Midbrain (tissue), 1 donor: ENCODE measurements at places on chromosomes 5 and 9.

GRCh38 chr9:13109781-13110180, 169.7 kb downstream of the MPDZ start:
- DNase-seq, result no peak

- DNase-seq, result no peak
Measured at GRCh38 chr5:172133359-172134029, 54.5 kb downstream of the STK10 start.

- DNase-seq, result no peak
Measured at GRCh38 chr5:14244721-14245120, 101.6 kb downstream of the TRIO start.

DNA sequence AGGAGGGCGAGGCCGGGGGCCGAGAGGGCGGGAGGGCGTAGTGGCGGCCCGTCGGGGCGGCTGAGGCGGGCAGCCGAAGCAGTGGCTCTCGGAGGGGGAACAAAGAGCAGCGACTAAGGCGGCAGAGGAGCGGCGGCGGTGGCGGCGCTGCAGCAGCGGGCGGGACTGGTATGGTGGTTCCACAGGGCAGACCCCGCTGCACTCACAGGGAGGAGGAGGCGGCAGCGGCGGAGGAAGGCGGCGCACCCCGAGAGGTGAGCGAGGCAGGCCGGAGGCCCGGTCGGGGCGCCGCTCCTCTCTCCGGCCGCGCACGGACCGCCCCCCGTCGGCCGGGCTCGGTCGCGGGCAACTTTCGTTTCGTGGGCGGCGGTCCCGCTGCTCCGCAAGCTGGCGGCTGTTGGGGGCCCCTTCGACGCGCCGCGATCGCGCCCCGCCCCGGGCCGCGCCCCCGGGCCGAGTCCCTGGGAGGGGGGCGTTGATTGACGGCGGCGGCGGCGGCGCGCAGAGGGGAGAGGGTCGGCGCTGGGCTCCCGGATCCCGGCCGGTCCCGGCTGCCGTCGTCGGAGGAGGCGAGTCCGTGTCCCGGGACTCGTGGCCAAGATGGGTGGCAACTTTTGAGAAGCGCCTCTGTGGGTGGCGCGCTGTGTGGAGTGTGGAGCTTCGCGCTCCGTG, 467 bp downstream of the CNOT6 start:
- peak; percentile 17 for DNase-seq

GRCh38 chr9:107700847-107701246, 211.3 kb upstream of the KLF4 start:
- no peak for DNase-seq

DNA sequence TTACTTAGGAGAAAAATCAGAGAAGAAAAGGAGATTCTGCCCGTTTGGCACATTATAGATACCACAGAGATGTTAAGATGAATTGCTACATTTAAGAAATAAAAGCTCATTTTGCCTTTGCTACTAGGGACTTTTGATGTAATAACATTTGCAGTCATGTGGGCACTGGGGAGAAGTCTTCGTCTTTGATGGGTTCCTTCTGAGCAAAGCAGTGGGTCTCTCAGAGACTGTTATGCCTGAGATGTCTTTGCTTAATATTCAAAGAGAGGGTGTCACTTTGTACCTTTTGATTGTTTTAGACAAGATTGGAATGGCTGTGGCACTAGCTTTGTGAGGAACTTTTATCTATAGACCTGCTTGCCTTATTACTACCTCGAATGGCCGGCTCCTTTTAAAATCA, 25.0 kb downstream of the SLC25A25 start:
- no peak for DNase-seq

DNA sequence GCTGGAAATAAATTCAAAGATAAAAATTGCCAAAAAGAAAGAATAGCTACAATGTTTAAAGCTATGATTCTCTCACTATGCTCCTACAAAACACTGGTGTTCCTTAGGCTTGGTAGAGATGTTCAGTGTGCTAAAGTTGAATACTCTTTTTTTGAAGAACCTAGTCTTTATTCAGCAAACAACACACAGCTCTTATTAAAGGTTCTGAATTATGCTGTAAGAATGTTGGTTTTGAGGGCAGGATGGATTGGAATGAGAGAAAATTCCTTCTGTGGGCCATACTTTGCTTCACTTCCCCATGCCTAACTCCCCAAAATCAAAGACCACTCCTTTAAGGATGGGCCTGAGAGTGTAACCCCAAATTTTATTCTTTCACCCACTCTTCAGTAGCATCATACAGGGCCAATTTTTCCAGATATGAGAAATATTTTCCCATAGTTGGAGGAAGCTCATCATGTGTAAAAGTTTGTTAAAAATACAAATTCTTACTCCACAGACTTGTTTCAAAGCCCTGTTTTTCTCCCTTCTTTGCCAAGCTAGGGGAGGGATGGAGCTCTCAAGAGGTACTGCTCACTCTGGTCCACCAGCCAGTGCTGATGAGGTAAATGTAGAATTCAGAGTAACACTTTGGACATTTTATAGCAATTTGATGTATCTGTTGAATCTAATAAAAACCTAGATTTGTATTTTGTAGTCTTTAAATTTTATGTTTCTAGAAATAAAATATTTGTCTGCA, 99.3 kb downstream of the GDNF start:
- no peak for DNase-seq

DNA sequence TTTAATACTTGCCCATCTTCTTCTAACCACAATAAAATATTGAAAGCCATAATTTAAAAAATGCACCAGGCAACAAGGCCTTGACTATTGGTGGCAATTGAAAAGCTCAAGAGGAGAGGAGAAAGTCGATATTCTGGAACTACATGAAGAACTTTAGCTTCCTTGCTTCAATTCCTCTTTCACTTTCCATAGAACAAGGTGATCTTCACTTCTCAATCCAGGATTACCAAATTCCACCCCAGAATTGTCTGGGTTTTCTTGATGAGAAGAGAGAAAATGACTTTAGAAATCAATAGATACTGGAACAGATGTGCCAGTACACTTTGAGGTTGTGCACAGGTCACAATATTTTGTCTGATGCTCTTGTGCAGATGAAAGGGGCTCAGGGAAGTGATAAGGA, 52.2 kb downstream of the PTCD2 start:
- DNase-seq, result no peak

DNA sequence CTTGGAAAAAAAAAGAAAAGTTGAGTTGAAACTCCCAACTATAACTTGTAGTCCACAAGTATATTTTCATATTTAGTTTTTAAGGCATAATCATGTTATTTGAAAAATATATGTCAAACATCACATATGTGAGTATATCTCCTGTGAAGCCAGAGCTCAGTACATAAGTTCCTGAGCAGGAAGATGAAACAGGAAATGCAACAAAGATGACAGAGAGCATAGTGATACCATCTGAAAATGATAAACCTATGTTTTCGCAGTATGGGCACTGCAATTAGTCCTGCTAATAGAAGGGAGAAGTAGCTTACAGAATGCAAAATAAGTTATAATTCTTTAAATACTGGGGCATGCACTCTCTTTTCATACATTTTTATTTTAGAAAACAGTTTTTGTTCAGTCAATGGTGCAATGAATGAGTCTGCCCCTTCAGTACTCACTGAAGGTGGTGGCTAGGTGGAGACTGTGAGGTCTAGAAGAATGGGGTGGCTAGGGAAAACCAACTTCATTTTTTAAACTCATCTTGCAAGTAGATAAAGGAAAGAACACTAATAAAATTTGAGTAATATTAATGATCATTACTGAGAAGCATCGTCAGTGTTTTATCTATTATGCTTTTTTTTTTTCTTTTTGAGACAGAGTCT, 54.1 kb upstream of the FYB1 start:
- DNase-seq, result no peak

GRCh38 chr5:53963958-53964357, 346.4 kb downstream of the ARL15 start:
- DNase-seq, result no peak

- DNase-seq, result no peak
Measured at GRCh38 chr9:98610211-98610610, 98.5 kb downstream of the GABBR2 start.

GRCh38 chr5:43005031-43005430, 35.1 kb downstream of the ANXA2R start:
- DNase-seq, result no peak

DNA sequence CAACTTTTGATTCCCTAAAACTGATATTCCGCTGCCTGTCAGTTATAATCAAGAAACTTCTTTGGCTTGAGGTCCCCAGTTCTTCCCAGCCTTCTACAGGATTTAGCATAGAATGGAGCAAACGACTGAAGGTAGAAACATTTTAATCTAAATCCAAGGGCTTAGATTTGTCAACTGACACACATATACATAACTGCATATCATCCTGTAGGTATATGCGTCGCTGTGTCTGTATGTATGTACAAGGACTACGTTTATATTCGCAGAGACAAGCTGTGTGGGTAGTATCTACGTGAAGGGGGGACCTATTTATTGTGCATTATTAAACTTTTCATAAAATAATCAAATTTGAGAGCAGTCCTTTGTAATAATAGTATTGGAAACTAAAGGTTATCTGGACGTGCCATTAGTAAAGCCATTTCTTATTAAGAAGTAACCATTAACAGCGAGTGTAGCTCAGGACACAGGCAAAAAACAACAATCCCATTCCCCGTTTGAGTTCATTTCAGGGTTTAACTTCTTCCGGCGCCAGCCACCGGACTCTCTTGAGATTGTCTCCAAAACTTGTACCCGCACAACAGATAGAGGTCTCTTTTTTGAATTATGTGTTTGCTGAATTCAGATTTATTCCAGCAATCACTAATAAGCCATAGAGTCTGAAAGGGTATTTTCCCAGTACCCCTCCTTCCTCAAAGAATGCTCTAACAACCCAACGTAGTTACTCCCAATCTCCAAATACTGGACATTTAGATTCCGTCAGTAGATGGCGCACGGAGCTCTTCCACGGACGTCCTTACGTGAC, 2.1 kb upstream of the MLLT3 start:
- peak; percentile 85 for DNase-seq

- no peak for DNase-seq
Measured at GRCh38 chr9:86860006-86860405, 87.3 kb downstream of the GAS1 start.

- no peak for DNase-seq
Measured at GRCh38 chr5:178213003-178213461, 8.7 kb downstream of the HNRNPAB start.

- peak; percentile 10 for DNase-seq
Measured at GRCh38 chr5:107372723-107373450, 297.9 kb downstream of the EFNA5 start.

GRCh38 chr9:77892955-77893514, 138.6 kb downstream of the GNAQ start:
- DNase-seq, result no peak

DNA sequence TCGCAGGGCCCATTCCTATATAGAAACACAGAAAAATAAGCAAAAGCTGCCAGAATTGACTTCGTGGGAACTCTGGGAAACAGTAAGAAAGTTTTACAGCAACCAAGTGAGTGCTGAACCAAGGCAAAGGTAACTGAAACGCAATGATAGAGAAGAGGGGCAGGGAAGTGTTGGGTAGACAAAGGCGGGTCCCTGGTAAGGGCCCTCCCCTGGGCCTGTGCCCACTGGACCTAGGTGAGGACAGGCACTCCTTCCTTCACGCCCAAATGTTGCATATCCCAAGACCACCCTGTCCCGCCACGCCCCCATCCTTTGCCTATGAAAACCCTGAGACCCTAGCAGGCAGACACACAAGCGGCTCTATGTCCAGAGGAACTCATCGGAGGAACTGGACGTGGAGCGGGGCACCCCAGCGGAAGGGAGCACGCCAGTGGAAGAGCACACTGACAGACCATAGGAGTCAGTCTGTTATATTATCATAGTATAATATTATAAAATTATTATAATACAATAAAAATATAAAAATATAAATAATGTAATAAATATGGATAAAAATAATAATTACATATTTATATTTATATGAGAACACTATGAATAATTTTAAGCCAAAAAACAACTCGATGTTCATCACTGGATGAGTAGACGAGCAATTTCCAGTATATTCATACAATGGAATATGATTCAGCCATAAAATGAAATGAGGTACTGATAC, 27.9 kb downstream of the CDKN2A start:
- DNase-seq, result no peak

- DNase-seq, result peak; percentile 78
Measured at GRCh38 chr9:95131023-95131943, 186.2 kb downstream of the FANCC start.

DNA sequence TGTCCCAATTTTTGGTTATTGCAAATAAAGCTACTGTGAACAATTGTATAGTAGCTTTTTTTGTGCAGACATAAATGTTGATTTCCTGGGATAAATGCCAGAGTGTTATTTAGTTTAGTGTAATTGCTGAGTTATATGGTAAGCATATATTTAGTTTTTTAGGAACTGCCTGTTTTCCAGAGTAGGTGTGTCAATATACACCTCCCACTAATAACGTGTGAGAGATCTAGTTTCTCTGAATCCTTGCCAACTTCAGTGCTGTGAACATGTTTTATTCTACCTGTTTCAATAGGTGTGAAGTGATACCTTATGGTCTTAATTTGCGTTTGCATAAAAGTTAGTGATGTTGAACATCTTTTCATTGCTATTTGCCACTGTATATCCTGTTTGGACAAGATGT, 9.1 kb upstream of the OR2S2 start:
- DNase-seq, result no peak

DNA sequence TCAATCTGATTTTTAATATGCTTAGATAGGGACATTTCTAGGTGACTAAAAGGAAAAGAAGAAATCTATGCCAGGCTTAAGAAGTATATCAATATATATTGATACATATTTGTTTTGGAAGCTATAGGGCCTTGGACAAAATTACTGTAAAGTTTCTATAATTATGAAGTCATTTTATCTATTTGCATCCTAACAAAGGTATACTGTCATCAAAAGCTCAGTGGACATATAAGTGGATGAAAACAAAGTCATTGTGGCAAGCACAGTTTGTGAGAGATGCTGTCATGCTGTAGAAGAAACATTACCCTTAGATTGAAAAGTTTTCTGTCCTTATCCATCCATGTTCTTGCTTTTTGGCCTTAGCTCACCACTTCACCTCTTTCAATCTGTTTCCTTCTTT, 140.3 kb upstream of the SPEF2 start:
- DNase-seq, result no peak

GRCh38 chr9:135957431-135957830, 3.7 kb downstream of the UBAC1 start:
- DNase-seq, result no peak

DNA sequence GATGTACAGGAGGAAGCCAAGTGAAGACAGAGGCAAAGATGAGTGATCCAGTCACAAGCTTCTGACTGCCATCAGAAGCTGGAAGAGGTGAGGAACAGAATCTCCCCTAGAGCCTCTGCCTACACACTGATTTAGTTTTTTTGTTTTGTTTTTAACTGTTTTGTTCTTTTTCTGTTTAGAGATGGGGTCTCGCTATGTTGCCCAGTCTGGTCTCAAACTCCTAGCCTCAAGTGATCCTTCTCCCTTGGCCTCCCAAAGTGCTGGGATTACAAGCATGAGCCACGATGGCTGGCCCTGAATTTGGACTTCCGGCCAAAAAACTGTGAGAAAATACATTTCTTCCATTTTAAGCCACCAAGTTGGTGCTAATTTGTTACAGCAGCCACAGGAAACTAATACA, 204.7 kb upstream of the ZNF608 start:
- no peak for DNase-seq
